ENCODE measurements at places on chromosomes 1 and 21. TPM values are rescaled to one million over a fixed set of nuclear protein-coding genes. Genes with fewer than 3 reads are reported as not detected.

GFI1 gene
- total RNA-seq = 0.52 TPM

LCE3D gene
- total RNA-seq = not detected

TNFAIP8L2 gene
- total RNA-seq = 4.2 TPM

HOOK1 gene
- total RNA-seq = 1.0 TPM

MAP10 gene
- total RNA-seq = 2.1 TPM

COL6A1 gene
- total RNA-seq = 270 TPM

USP48 gene
- total RNA-seq = 55.3 TPM

PTGFR gene
- total RNA-seq = 17.2 TPM

PCSK9 gene
- total RNA-seq = 3.1 TPM

BSND gene
- not detected for total RNA-seq

UBR4 gene
- 73.6 TPM for total RNA-seq

KCNT2 gene
- total RNA-seq = 8.9 TPM

ERICH3 gene
- not detected for total RNA-seq

PCP4L1 gene
- 0.52 TPM for total RNA-seq

G0S2 gene
- total RNA-seq = 78.8 TPM

ANXA9 gene
- total RNA-seq = not detected

FNBP1L gene
- 25.1 TPM for total RNA-seq

GBP5 gene
- total RNA-seq = 0.52 TPM

TTC39A gene
- 2.1 TPM for total RNA-seq

CDK11A gene
- 16.7 TPM for total RNA-seq

RNASEL gene
- 4.2 TPM for total RNA-seq

PLA2G4A gene
- total RNA-seq = 5.2 TPM

WNT2B gene
- 6.3 TPM for total RNA-seq

DDX59 gene
- total RNA-seq = 17.7 TPM

NGF gene
- 2.1 TPM for total RNA-seq
